ENCODE measurements at places on chromosomes 1 and 21. TPM values are rescaled to one million over a fixed set of nuclear protein-coding genes. Genes with fewer than 3 reads are reported as not detected.

DNA sequence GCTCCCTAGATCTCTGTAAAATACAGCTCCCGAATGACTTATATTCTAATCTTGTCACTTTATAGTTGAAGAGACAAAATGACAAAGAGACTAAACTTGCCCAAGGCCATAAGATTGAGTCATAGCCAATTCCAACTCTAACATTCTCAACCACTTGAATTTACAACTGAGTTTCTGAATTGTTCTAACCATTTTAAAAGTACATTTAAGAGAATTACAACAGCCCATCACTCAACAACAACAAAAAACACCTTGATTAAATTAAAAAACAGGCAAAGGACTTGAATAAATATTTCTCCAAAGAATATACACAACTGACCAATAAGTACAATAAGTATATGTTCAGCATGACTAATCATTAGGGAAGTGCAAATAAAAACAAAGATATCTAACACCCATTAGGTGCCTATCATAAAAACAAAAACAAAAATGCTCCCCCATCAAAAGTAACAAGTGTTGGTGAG is 8.7 kb upstream of the ADCY10 start:
- peaks cover 2% of the 10 kb centered on the region for H3K4me1 ChIP-seq
- no peak for DNase-seq
- no peaks in the 10 kb centered on the region for H3K27me3 ChIP-seq
- H3K4me3 ChIP-seq, result no peak overlapping the region

DNA sequence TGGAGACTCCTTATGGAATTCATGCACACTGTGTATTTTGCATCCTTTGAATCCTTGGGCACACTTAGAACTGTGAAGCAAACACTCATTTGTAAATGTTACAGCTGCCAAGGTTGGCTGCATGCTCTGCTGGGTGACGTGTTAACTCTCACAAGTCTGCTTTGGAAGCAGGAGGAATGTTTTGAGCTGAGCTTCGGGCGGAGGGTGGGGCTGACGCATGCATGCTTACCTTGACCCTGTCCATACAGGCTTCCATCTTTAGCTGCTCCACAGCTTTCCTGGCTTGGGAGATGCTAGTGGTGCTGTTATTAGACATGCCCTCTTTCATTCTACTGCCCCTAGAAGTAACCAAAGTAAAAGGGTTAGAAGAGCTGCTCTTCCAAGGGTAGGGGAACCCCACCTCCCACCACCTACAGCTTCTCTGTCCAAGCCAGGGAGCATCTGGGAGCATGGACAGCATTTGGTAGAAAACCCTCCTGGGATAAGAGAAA is 66.0 kb downstream of the GNG4 start:
- H3K4me3 ChIP-seq, result no peak overlapping the region
- H3K27ac ChIP-seq, result no peak overlapping the region
- no peaks in the 10 kb centered on the region for H3K27me3 ChIP-seq

GRCh38 chr21:46666941-46667740 is 31.7 kb downstream of the PRMT2 start:
- H3K36me3 ChIP-seq, result peaks cover 26% of the 10 kb centered on the region
- peaks cover 22% of the 10 kb centered on the region for H3K4me1 ChIP-seq
- no peak overlapping the region for H3K27ac ChIP-seq

DNA sequence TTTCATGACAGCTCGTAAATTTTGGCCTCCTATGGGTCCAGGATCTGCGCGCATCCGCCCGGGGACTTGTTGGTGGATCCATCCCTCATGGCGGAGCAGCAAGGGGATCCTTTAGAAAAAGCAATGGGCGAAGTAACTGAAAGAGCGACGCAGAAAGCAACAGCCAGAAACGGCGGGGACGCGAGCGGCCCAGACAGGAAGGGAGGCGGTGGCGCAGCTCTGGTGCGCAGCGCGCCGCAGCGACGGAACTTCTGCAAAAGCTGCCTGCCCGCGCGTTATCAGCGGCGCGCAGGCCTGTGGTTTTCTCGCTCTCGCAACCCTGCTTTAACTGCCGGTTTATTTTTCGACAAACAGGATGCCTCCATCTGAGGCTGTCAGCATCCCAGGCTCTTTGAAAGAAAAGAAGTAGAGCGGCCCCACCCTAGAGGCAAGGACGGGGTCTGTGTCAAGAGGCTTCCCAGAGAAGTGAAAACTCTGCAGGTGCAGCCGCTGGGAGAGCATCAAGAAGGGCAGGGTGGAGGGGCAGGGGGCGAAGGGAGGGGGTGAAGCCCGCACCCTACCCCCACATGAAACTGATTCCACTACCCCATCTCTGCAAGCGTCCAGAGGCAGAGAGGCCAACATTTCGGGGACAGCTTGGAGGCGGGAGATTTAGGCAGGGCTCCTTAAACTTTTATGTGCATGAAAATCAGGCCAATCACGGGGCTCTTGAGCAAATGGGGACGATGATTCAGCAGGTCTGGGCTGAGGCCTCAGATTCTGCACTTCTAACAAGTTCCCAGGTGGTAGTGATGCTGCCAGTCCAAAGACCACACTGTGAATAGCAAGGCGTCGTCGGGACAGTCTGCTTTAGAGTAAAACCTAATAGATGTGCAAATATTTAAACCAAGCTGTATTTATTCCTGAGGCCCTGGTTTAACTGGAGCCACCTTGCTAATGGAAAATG is 22.2 kb downstream of the RUNX1 start:
- no peaks in the 10 kb centered on the region for H3K36me3 ChIP-seq
- H3K27me3 ChIP-seq, result no peaks in the 10 kb centered on the region
- peak; percentile 84 for DNase-seq
- H3K4me3 ChIP-seq, result peak overlapping the region; percentile 22
- H3K27ac ChIP-seq, result peak overlapping the region; percentile 84

DNA sequence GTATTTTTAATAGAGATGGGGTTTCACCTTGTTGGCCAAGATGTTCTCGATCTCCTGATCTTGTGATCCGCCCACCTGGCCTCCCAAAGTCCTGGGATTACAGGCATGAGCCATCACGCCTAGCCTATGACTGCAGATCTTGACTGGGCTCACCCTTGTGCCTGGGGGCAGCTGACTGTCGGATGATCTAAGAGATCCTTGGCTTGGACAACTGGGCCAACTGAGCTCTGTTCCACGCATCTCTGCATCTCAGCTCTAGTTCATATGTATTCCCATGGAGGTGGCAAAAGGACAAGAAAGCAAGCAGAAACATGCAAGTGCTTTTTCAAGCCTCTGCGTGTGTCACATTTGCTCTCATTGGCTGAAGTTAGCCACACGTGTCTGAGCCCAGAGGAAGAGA is 75.8 kb upstream of the SELENON start:
- H3K4me1 ChIP-seq, result peaks cover 12% of the 10 kb centered on the region
- H3K4me3 ChIP-seq, result no peak overlapping the region
- H3K27ac ChIP-seq, result no peak overlapping the region
- DNase-seq, result no peak

- H3K4me3 ChIP-seq, result no peak overlapping the region
- no peak overlapping the region for H3K27ac ChIP-seq
- no peaks in the 10 kb centered on the region for H3K27me3 ChIP-seq
- H3K4me1 ChIP-seq, result no peaks in the 10 kb centered on the region
- no peak for DNase-seq
- no peaks in the 10 kb centered on the region for H3K36me3 ChIP-seq
These were observed 57.0 kb upstream of the GJB5 start for GRCh38 chr1:34697818-34698217.

- H3K4me3 ChIP-seq, result no peak overlapping the region
- no peaks in the 10 kb centered on the region for H3K27me3 ChIP-seq
- H3K27ac ChIP-seq, result peak overlapping the region; percentile 7
- peaks cover 26% of the 10 kb centered on the region for H3K4me1 ChIP-seq
- DNase-seq, result no peak
- H3K36me3 ChIP-seq, result no peaks in the 10 kb centered on the region
These were observed 107.0 kb downstream of the TGFBR3 start for GRCh38 chr1:91778964-91779363.

GRCh38 chr1:150466964-150467363 is 20.3 kb upstream of the TARS2 start:
- H3K27me3 ChIP-seq, result no peaks in the 10 kb centered on the region
- no peaks in the 10 kb centered on the region for H3K4me1 ChIP-seq
- DNase-seq, result no peak
- peaks cover 8% of the 10 kb centered on the region for H3K36me3 ChIP-seq
- no peak overlapping the region for H3K4me3 ChIP-seq

GRCh38 chr1:156705918-156706656 is 704 bp upstream of the CRABP2 start:
- H3K4me3 ChIP-seq, result peak overlapping the region; percentile 45
- H3K36me3 ChIP-seq, result no peaks in the 10 kb centered on the region
- H3K4me1 ChIP-seq, result peaks cover 27% of the 10 kb centered on the region
- peak overlapping the region; percentile 56 for H3K27ac ChIP-seq
- H3K27me3 ChIP-seq, result peaks cover 29% of the 10 kb centered on the region

- DNase-seq, result no peak
- no peaks in the 10 kb centered on the region for H3K27me3 ChIP-seq
- H3K4me3 ChIP-seq, result no peak overlapping the region
- no peaks in the 10 kb centered on the region for H3K4me1 ChIP-seq
- H3K27ac ChIP-seq, result no peak overlapping the region
These were observed 14.1 kb upstream of the PHGDH start for GRCh38 chr1:119697598-119697997.

- no peak overlapping the region for H3K4me3 ChIP-seq
- no peak overlapping the region for H3K27ac ChIP-seq
- no peaks in the 10 kb centered on the region for H3K27me3 ChIP-seq
- no peak for DNase-seq
- no peaks in the 10 kb centered on the region for H3K4me1 ChIP-seq
These were observed 589 bp upstream of the CATSPER4 start for GRCh38 chr1:26189751-26190275.

DNA sequence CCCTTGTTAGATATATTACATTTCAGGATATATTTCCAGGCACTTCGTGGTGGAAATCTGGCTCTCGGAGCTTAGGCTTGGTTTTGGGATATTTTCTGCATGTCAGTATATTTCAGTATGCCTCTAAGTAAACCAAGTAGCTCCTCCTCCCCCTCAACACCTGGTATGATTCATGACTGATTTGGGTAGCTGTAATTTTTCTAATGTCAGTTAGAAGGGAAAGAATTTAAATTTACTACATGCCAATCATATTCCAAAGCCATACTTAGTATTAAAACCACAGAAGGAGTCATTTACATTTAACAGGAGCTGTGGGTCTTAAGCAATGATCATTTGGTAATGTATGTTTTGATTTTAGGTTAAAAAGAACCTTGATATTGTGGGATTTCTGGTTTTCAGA is 40.6 kb downstream of the ST6GALNAC3 start:
- no peak overlapping the region for H3K27ac ChIP-seq
- H3K27me3 ChIP-seq, result no peaks in the 10 kb centered on the region
- H3K4me1 ChIP-seq, result no peaks in the 10 kb centered on the region
- no peak overlapping the region for H3K4me3 ChIP-seq

DNA sequence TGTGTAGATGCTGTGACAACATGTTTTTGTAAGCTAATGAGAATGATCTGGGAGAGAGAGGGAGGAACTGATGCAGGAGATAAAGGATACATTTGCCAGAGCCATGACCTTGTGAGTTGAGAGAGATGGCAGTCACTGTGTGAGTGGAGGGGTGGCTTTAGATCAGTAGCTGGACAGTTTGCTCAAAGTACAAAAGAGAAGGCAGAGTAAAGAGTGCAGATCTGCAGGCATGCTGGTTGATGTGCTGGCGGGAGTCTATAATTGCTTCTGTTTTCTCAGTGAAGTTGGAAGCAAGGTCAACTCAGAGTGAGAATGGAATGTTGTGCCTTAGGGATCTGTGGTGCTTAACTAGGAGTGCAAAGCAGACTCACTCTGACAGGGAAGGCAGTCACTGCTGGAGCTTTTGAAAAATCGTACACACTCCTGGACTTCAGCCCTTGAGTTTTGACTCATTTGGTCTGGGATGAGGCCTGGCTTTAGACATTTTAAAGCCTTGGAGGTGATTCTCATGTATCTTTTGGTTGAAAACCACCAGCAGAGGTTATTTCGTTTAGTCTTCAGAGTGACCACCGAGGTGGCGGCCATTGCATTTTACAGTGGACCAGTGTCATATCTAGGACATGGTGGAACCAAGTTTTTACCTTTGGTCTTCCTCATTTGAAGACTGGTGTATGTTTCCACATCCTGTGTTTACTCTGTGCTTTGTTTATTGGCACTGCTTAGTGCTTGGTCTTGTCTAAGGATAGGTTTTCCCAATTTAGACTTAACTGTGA is 49.6 kb downstream of the MTR start:
- no peak for DNase-seq
- no peaks in the 10 kb centered on the region for H3K4me1 ChIP-seq
- H3K36me3 ChIP-seq, result peaks cover 7% of the 10 kb centered on the region
- no peaks in the 10 kb centered on the region for H3K27me3 ChIP-seq
- H3K27ac ChIP-seq, result no peak overlapping the region

DNA sequence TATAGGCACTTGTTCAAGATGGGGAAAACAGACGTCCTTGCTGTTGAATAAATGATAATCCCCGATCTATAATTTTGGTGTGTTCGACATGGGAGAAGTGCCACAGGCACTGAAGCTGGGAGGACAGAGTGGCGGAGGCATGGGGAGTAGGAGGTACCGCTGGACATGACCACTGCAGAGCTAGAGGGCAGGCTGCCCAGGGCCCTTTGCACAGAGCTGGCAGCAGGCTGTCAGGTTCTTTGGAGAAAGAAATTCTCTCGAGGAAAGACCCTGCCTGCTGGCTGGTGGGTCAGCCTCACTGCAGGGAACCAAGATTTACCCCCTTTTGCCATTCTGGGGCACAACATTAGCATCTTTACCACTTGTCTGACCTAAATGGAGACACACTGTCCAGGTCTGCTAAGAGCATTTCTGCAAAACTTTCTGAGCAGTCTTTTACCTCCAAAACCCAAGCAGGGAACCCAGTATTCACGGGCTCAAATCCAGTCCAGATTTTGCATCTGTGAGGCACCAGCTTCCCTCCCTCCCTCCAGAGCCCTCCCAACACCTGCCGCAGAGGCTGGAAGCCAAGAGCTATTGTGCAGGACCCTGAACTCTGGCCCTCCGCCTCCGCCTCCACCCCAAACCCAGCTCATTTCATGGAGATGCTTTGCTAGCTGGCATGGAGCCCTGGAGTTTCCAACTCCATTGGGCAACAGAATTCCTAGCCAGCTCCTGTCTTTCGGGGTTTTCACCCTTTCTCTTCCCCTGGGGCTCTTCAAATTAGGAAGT is 142.3 kb downstream of the PLXNA2 start:
- H3K27ac ChIP-seq, result no peak overlapping the region
- peaks cover 14% of the 10 kb centered on the region for H3K36me3 ChIP-seq
- no peaks in the 10 kb centered on the region for H3K4me1 ChIP-seq

DHDDS gene
- total RNA-seq, result 45.7 TPM

RUSC1 gene
- total RNA-seq, result 25.9 TPM

DNM3 gene
- total RNA-seq, result 7.1 TPM

FALEC gene
- not detected for total RNA-seq

KRTAP10-5 gene
- total RNA-seq, result not detected

TNFRSF18 gene
- 1.5 TPM for total RNA-seq

KRTAP12-2 gene
- not detected for total RNA-seq

HORMAD1 gene
- total RNA-seq, result 0.54 TPM

S100A1 gene
- 1.1 TPM for total RNA-seq

Measured in upper lobe of left lung (tissue), 6 donors.